Fibroblast of villous mesenchyme (primary cell): ENCODE measurements at places on chromosomes 2 and 18. TPM values are rescaled to one million over a fixed set of nuclear protein-coding genes. Genes with fewer than 3 reads are reported as not detected.

- DNase-seq, result peak; percentile 43
Measured at GRCh38 chr2:158497486-158497885, 40.7 kb downstream of the PKP4 start.

Gene ANKRD53
- total RNA-seq, result 0.43 and 1.3 TPM in 2 replicates

- no peak for DNase-seq
Measured at GRCh38 chr2:127093648-127094210, 13.2 kb downstream of the BIN1 start.

DNA sequence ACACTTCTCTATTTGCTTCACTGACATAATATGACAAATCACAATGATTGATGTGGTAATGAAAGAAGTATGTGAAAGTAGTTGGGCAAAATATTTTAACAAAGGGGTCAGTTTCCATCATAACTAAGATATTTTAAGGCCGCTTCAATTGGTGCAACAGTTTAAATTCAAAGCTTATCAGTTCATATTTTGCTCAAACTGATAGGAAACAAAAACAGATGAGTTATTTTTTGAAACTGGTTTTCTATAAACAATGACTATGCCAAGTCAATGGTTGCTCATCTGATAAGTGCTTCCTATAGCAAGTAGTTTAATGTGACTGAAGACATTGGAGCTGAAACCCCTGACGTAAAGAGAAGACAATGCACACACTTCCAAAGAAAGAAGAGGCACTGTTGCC, 1290.7 kb downstream of the SUCLG1 start:
- no peak for DNase-seq
